Liver (tissue), 10 donors: ENCODE measurements at places on chromosomes 2 and 18. TPM values are rescaled to one million over a fixed set of nuclear protein-coding genes. Genes with fewer than 3 reads are reported as not detected.
A peak's percentile ranks its signal among the peaks of the same experiment; 100 is the strongest.

The TUBA3E gene
- total RNA-seq: not detected

The IL37 gene
- not detected for total RNA-seq

The CXCR4 gene
- total RNA-seq: 5.0 TPM

DNA sequence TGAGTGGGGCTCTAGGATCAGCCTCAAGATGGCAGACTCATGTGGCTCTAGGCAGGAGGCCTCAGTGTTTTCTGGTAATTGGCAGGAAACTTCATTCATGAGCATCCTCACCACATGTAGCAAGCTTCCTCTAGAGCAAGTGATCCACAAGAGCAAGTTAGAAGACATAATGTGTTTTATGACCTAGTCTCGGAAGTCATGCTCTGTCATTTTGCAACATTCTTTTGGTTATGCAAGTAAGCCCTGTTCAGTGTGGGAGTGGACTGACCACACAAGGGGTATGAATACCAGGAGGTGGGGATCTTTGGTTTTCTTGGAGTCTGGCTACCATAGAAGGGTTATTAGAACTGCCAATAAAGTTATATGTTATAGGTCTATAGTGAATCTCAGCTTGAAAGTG, 66.8 kb upstream of the STK39 start:
- H3K27ac ChIP-seq: no peak overlapping the region
- no peaks in the 10 kb centered on the region for H3K4me1 ChIP-seq
- no peaks in the 10 kb centered on the region for H3K36me3 ChIP-seq
- no peak overlapping the region for H3K4me3 ChIP-seq
- no peak for DNase-seq

DNA sequence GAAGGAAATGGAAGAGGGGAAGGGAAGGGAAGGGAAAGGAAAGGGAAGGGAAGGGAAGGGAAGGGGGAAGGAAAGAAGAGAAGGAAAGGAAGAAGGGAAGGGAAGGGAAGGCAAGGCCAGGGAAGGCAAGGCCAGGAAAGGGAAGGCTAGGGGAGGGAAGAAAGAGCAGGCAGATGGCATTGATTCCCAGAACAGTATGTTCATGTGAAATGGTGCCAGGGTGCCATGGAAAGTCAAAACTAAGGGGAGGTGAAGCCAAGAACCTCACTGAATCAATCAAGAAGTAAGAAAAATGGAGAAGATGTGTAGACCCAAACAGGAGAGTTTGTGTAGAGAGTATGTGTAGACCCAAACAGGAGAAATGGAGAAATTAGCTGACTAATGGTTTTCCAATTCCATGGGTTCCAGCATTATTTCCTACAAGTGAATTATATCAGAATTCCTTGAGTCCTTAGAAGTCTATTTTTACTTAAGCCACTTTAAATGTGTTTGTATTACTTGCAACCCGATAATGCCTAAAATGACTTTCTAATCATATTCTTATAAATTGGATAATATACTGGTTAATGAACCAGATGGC, 367.6 kb downstream of the TXNL1 start:
- no peak overlapping the region for H3K27ac ChIP-seq
- no peaks in the 10 kb centered on the region for H3K36me3 ChIP-seq
- DNase-seq: no peak
- no peaks in the 10 kb centered on the region for H3K27me3 ChIP-seq
- H3K4me3 ChIP-seq: no peak overlapping the region
- H3K4me1 ChIP-seq: no peaks in the 10 kb centered on the region

DNA sequence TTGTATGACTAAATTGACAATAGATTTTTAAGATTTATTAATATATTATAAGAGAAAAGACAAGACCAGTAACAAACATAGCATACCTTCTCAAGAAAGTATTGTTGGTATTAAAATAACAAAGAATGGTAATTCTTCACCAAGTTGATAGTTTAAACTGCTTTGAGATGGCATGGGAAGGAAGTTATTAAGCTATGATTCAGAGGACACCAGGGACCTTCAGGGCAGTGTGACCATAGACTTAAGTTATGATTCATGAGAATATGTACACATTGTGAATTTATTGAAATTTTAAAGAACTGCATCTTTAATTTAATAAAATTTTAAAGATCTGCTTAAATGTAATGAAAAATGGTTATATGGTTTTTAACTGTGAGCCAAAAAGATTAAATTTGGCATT, 205.7 kb downstream of the DSEL start:
- no peak overlapping the region for H3K27ac ChIP-seq
- no peaks in the 10 kb centered on the region for H3K4me1 ChIP-seq
- H3K36me3 ChIP-seq: no peaks in the 10 kb centered on the region
- no peak for DNase-seq
- H3K4me3 ChIP-seq: no peak overlapping the region
- H3K27me3 ChIP-seq: no peaks in the 10 kb centered on the region

GRCh38 chr2:162073888-162074631, at the start of gene DPP4:
Gene DPP4 (minus strand): TSS chr2:162074215. CDS start chr2:162073981, 234 bp downstream.
- no peaks in the 10 kb centered on the region for H3K36me3 ChIP-seq
- peaks cover 24% of the 10 kb centered on the region for H3K4me1 ChIP-seq
- H3K27me3 ChIP-seq: no peaks in the 10 kb centered on the region
- DNase-seq: peak; percentile 62

DNA sequence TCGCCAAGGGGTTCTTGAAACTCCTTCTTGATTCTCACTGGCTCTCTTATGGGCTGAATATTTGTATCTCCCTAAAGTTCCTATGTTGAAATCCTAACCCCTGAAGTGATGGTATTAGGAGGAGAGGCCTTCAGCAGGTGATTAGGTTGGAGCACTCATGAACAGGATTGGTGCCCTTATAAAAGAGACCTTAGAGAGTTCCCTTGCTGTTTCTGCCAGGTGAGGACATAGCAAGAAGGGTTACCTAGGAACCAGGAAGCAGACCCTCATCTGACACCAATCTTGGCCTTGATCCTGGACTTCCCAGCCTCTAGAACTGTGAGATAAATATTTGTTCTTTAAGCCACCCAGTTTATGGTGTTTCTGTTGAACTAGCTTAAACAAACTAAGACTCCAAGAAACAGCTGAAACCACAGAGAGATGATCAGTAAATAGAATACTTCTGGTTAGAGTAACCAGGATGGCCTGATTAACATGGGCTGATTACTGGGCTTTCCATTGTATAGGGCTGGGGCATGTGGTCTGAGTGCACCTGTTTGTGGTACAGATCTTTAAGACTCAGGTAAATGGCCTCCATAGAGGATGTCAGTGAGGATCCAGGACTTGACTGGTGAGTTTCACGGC, 7.7 kb upstream of the CDC42EP3 start:
- H3K4me1 ChIP-seq: no peaks in the 10 kb centered on the region
- H3K27ac ChIP-seq: no peak overlapping the region
- H3K36me3 ChIP-seq: no peaks in the 10 kb centered on the region
- no peak overlapping the region for H3K4me3 ChIP-seq
- no peaks in the 10 kb centered on the region for H3K27me3 ChIP-seq

DNA sequence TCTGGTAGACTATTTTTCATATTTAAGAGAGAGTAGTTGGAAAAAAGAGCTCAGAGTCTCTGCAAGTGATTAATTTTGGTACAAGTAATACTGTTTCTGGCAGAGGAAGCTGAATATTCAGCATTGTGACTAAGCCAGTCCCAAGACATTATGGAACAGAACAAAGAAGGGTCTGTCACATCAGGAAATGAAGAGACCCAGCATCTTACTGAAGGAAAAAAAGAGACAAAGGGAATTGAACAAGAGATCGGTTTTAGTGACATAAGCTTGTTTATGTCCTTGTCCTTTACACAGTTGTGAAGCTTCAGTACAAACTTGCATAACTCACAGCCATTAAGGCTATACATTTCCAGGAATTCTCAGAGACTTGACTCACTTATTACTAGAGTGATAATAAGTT, 568.5 kb upstream of the SLC8A1 start:
- H3K27ac ChIP-seq: no peak overlapping the region
- H3K4me3 ChIP-seq: no peak overlapping the region
- no peak for DNase-seq
- H3K27me3 ChIP-seq: no peaks in the 10 kb centered on the region
- H3K36me3 ChIP-seq: no peaks in the 10 kb centered on the region

GRCh38 chr2:52341732-52342131, 1309.8 kb upstream of the NRXN1 start:
- no peak for DNase-seq
- H3K27ac ChIP-seq: no peak overlapping the region
- no peak overlapping the region for H3K4me3 ChIP-seq
- no peaks in the 10 kb centered on the region for H3K36me3 ChIP-seq
- H3K4me1 ChIP-seq: no peaks in the 10 kb centered on the region

DNA sequence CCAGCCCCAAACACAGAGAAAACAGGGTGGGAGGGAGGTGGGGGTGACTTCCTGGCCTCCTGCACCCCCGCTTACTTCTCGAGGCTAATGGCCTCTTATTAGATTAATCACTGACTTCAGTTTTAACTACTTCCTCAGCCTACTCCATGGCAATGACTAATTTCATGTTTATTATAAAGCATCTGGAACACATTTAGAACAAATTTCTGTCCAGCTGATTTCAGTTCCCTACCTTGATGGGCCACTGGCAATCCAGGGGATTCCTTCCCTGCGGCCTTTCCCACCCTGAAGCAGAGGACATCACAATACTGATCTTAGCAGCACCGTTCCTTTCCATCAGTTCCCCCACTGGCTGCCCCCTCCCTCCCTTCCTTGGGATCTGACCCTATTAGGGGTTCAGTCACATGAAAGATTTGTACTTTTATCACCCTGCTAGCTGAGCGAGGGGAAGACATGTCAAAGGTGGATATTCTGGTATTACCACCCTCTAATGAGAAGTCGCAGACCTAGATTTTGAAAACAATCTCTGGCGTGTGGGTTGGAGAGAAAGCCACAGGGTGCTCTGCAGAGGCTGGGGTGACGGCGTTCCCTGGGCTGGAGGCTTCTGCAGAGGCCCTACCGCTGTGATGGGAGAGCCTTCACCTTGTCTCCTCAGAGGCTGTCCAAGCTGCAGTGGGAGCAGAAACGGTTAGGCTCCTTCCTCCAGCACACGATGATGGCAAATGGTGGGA, 67.6 kb downstream of the KIAA2012 start:
- DNase-seq: no peak
- no peak overlapping the region for H3K4me3 ChIP-seq
- no peaks in the 10 kb centered on the region for H3K36me3 ChIP-seq
- H3K27ac ChIP-seq: no peak overlapping the region
- H3K4me1 ChIP-seq: no peaks in the 10 kb centered on the region

DNA sequence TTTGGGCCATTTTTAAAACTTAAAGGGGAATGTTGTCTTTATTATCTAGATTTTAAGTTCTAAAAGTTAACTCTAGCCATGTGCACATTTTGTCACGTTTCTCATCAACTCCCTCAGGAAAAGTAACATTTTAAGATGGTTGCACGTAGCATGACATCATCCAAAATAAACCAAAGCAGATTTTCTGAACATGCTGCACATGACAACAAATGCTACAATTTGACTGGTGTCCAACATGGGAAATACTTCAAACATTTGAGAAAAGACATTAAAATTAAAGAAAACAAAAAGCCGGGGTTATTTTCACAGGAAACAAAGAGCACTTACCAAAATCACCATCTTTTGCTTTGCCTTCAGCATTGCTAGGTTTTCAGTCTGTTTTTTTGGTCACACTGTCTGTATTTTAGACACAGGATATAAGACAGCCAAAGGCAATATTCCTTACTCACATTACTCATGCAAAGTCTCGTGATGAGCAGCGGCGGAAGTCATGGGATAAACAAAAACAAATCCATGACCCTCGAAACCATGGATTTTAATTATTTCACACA, 51.3 kb upstream of the RND3 start:
- no peaks in the 10 kb centered on the region for H3K36me3 ChIP-seq
- no peaks in the 10 kb centered on the region for H3K4me1 ChIP-seq
- no peak for DNase-seq
- no peaks in the 10 kb centered on the region for H3K27me3 ChIP-seq
- H3K27ac ChIP-seq: no peak overlapping the region

- no peak for DNase-seq
- H3K27me3 ChIP-seq: no peaks in the 10 kb centered on the region
These were observed 61.8 kb downstream of the RFTN2 start for GRCh38 chr2:197613509-197613987.

DNA sequence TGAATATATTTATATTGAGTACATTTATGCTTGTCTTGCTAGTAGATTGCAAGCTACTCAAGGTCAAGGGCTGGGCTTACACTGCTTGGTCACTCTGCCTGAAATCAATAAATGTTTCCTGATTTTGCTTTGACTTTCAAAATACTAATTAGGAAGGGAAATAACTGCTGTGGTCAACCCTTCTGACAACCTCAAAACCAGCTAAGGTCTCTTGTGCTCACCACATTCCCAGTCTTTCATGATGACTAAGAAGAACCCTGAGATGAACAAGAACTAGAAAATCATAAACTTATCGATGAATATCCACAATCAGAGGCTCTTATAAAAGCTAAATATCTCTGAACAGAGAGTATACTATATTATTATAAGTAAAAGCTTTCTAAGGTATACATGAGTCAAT, 33.3 kb downstream of the ABCB11 start:
- no peak for DNase-seq
- peaks cover 20% of the 10 kb centered on the region for H3K36me3 ChIP-seq
- no peak overlapping the region for H3K4me3 ChIP-seq
- no peaks in the 10 kb centered on the region for H3K27me3 ChIP-seq
- no peak overlapping the region for H3K27ac ChIP-seq
- H3K4me1 ChIP-seq: peaks cover 8% of the 10 kb centered on the region

- peaks cover 12% of the 10 kb centered on the region for H3K36me3 ChIP-seq
- no peak overlapping the region for H3K27ac ChIP-seq
- no peak overlapping the region for H3K4me3 ChIP-seq
- H3K27me3 ChIP-seq: no peaks in the 10 kb centered on the region
- DNase-seq: no peak
These were observed 10.8 kb downstream of the SNORC start for GRCh38 chr2:232880764-232881351.

- peaks cover 18% of the 10 kb centered on the region for H3K4me1 ChIP-seq
- no peak overlapping the region for H3K27ac ChIP-seq
- H3K4me3 ChIP-seq: no peak overlapping the region
- no peaks in the 10 kb centered on the region for H3K27me3 ChIP-seq
- H3K36me3 ChIP-seq: peaks cover 12% of the 10 kb centered on the region
These were observed 4.1 kb upstream of the PTPN18 start for GRCh38 chr2:130351711-130352110.

GRCh38 chr2:224287531-224287930, 114.4 kb downstream of the FAM124B start:
- H3K27ac ChIP-seq: no peak overlapping the region
- no peaks in the 10 kb centered on the region for H3K36me3 ChIP-seq
- H3K27me3 ChIP-seq: no peaks in the 10 kb centered on the region
- H3K4me3 ChIP-seq: no peak overlapping the region

GRCh38 chr2:233421091-233421816, 67.0 kb downstream of the DGKD start:
- no peaks in the 10 kb centered on the region for H3K36me3 ChIP-seq
- H3K27me3 ChIP-seq: no peaks in the 10 kb centered on the region
- no peak overlapping the region for H3K4me3 ChIP-seq
- no peak overlapping the region for H3K27ac ChIP-seq
- peaks cover 6% of the 10 kb centered on the region for H3K4me1 ChIP-seq
